Hypothalamus (tissue), 51 donors: ENCODE measurements at places on chromosomes 11 and 22.
A peak's percentile ranks its signal among the peaks of the same experiment; 100 is the strongest.

DNA sequence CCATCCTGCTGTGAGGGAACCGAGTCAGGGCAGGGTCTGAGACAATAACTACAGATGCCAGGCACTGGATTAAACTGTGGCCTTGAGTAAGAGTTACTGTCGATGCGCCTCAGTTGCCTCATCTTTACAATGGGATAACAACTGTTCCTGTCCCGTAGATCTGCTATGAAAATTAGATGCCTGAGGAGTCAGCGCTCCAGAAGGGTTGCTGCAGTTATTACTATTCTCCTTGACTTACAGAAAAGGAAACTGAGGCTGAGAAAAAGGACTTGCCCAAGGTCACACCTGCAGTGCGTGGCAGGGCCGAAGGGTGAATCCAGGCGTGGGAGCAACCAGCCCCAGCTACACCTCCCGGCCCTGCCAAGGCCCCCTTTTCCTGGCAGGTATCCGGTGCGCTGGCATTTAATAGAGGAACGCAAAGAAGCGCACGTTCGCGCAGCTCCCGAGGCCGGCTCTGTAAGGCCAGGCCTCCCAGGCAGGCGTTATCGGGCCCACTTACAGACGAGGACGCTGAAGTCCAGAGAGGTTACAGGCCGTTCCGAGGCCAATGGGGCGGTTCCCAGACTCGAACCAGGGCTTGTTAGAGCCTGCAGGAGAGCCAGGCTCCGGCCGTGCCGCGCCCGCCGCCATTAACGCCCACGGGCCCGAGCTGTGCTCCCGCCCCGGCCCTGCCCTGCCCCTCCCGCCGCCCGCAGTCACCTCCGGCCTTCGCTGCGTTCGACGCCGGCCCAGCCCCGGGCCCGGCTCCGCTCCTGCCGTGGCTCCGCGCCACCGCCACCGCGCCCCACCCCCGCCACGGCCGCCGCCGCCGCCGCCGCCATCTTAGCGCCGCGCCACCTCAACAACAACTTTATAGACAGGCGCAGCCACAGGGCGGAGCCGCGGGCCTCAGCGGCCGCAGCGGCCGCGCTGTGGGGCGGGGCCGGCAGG, at the start of gene C11orf68:
Gene C11orf68 (minus strand): TSS at position 852 of the 930 bp plus-strand sequence. CDS start 31 bp downstream, at position 821.
- DNase-seq: no peak

- no peak for DNase-seq
Measured at GRCh38 chr22:23557036-23557435, 23.1 kb downstream of the IGLL1 start.

GRCh38 chr22:42443240-42444076, 11.3 kb upstream of the NFAM1 start:
- DNase-seq: no peak

DNA sequence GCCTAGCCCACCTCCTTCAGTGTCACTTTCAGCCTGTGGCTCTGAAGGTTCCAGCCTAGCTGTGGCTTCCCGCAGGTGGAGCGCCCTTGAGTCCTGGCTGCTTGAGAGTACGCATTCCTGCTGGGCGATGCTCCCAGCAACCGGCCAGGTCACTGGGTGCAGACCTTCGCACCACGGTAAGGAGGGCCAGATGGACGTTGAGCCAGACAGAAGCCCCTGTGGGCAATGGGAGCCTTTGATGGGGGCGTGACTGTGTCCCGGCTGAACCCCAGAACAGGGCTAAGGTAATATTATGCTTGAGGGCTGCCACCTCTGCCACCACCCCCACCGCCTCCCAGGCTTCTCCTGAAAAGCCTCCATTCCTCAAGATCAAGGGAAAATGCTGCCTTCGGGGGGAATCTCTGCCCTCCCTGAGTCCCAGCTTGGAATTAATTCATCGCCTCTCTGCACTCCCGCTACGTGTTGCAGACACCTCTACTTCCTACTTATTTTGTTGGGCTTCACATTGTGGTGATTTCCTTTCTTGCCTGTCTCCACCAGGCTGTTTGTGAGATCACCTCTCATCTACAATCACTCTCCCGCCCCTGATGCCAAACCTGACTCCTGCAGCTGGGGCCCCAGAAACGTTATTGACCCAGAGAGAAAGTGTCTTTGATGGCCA, 144.9 kb upstream of the NECTIN1 start:
- no peak for DNase-seq

DNA sequence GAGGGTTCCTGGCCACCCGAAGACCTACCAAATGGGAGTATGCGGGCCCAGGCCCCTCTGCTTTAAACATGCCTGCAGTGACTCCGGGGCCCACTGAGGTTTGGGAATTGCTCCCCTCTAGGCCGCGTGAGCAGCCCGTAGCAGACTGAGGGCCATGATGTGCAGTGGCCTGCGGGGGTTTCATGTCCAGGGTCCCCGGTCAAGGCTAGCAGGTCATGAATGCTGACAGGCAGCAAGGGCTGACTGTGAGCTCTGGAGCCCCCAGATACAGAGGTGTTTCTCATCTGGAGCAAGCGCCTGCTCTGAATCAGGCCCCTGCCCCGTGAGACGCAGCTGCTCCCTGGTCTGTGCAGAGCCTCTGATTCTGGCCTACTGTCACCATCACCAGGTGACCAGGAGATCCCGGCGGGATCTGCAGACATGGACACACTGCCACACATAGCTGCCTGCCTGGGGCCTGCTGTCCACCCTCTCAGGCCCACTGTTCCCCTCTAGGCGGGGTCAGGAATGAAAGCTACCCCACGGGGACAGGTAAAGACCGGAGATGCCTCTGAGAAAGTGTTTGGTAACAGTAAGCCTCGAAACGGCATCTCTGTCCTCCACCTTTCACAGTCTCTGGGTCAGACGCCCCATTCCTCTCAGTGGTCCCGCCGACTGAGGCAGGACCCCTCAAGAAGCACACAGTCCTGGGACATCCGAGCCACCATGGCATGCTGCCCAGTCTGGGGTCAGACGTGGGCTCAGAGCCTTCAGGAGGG, 73.3 kb downstream of the PARVB start:
- DNase-seq: no peak

DNA sequence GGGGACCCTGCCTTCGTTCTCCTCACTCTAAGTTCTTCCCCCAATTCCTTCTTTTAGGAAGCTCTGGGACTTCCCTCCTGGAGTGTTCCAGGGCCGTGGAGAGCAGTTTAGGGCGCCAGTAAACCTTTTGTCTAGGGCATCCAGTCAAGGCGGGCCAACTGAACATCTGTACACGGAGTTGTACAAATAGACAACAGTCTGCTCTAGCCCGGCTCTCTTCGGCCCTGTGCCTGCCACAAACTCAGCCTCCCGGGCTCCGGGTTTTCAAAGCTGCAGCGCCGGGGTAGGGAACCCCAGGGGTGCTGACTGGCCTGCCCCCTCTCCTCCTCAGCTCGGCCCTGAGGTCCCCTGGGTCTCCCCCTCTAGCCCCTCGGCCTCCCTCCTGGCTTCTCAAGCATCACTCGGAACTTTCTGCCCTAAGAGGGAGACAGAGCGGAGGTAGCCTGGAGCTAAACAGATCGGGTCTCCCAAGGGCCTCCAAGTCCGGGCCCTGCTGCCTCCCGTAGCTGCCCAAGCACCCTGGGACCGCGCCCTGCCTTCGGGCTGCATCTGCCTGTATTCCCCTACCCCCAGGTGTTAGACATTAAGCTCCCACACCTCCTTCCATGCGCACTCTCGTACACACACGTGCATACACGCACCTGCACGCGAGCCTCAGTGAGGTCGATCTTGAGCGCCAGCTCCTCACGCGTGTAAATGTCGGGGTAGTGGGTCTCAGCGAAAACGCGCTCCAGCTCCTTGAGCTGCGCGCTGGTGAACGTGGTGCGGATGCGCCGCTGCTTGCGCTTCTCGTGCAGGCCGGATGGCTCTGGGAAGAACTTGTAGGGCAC, 3.3 kb downstream of the PHOX2A start:
- no peak for DNase-seq

DNA sequence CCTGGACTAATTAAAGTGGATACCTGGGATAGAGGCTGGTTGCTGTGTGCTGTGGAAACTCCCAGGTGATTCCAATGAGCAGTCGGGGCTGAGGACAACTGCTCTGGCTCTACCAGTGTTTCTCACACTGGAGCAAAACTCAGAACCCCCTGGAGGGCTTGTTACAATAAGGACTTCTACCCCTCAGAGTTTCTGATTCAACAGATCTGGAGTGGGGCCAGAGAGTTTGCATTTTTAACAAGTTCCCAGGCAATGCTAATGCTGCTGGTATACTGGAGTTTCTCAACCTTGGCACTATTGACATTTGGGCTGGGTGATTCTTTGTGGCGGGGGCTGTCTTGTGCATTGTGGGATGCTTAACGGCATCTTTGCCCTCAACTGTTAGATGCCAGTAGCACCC, 353.7 kb downstream of the MIAT start:
- no peak for DNase-seq

GRCh38 chr11:74449369-74449931, 17.9 kb downstream of the KCNE3 start:
- no peak for DNase-seq

GRCh38 chr11:46006418-46007070, 84.1 kb downstream of the LARGE2 start:
- DNase-seq: no peak

- DNase-seq: no peak
Measured at GRCh38 chr11:79046366-79046765, 394.5 kb downstream of the TENM4 start.

- no peak for DNase-seq
Measured at GRCh38 chr11:13669544-13670488, 1.3 kb downstream of the FAR1 start.

- no peak for DNase-seq
Measured at GRCh38 chr11:135004495-135004894, 592.5 kb upstream of the B3GAT1 start.

GRCh38 chr11:92443199-92443598, 218.6 kb downstream of the FAT3 start:
- no peak for DNase-seq

DNA sequence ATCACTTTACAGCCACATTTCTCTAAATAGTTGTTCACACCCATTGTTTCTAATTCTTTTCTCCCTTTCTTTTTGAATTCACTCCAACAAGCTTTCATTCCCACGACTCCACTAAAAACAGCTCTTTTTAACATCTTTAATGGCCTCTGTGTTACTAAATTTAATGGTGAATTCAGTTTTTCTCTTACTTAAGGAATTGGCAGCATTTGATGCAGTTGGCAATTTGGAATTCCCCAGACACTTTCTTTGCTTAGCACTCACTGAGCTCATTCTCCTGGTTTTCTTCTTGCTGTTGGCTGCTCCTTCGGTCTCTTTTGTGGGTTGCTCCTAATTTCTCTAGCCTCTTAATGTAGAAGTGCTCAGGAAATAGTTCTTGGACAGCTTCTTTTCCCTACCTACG, 40.5 kb upstream of the OR9Q1 start:
- no peak for DNase-seq

GRCh38 chr11:68495220-68495729, 34.7 kb downstream of the PPP6R3 start:
- no peak for DNase-seq

DNA sequence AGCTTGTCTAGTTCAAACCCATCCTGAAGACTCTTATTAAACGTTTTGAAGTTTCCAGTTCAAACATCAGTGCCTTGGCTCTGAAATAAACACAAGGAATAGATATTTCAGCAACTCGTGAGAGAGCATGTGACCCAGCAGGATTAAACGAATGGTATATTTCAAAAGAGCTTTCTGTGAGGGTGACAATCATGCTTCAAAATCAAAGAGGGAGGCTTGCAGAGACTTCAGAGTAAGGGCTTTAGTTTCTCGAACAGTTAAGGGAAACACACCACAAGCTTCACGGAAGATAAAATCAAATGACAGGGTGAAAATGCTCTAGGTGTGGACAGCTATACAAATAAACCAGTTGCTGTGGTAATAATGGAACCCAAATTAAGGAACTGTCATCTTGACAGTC, 1.4 kb downstream of the HPS4 start:
- no peak for DNase-seq

GRCh38 chr11:64885367-64886286, 7.2 kb upstream of the EHD1 start:
- DNase-seq: no peak

- DNase-seq: no peak
Measured at GRCh38 chr11:35007277-35007676, 90.9 kb downstream of the PDHX start.

- DNase-seq: no peak
Measured at GRCh38 chr22:42074132-42074811, at the start of gene PHETA2. PHETA2 (plus strand) TSS chr22:42074248; CDS start chr22:42077294, 3,046 bp downstream.

- no peak for DNase-seq
Measured at GRCh38 chr22:20587206-20587958, 80.0 kb downstream of the MED15 start.

GRCh38 chr11:79173615-79174014, 267.2 kb downstream of the TENM4 start:
- DNase-seq: peak; percentile 19

- DNase-seq: no peak
Measured at GRCh38 chr22:29840498-29840897, 2.4 kb upstream of the ASCC2 start.

DNA sequence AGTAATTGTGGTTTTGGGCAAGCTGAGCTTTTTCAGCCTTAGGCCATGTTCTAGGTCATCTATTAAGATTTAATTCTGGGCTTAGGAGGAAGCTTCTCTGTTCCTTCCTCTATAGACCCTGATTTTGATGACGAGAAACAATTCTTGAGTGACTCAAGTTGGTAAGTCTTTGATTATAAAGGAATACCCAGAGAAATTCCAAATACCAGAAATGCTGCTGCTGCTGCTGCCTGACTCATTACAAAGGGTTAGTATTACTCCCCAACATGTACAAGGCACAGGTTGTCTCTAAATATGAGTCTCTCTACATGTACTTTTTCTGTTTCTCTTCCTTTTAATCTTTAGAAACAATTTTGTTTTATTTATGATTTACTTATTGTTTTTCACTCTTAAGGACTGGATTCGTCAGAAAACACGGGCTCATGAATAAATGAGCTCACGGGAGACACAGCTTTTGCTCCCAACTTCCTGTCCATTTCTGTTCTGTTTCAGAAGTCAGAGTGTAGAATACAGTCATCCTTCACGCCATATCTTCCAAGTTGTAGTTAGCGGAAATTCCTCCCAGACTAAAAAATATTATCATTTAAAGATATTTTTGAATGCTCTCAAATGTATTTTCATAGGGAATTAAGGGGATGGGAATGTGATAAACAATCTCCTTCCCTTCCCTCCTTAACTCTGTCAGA, 31.8 kb upstream of the RBMXL2 start:
- DNase-seq: no peak

DNA sequence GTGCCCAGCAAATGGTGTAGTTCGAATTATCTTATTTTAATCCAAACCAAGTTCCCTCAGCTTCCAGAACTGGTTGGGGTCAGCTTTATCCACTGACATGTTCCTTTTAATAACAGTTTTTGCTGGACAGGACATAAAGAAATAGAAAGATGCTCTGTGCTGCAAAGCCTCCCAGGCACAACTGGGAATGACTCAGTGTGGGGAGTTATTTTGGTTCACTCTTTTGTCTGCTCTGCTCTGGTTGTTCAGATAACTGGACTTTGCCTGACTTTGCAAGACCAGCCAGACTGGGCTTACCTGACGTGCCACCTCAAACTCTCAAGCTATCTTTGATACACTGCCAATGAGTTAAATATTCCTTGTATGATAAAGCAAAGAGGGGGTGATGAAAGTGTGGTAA, 25.6 kb downstream of the SEZ6L start:
- DNase-seq: no peak

DNA sequence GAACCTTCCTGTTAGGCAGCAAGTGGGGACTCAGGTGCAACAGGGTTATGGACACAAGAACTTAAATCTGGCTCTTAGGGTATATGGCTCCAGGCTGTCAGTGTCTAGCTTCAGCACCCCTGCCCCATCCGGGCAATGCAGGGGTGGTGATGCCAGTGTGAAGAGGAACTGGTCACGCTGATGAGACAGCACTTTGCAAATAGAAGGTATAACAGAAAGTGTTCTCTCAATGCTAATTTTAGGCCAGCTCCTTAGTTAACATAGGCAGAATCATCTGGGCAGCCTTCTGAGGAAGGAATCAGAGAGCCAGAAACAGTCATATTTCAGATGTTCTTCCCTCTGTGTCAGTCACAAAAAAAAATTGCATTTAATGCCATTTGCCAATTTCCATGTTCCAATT, 41.2 kb downstream of the SYT9 start:
- no peak for DNase-seq
